ENCODE measurements at places on chromosomes 5 and 9. TPM values are rescaled to one million over a fixed set of nuclear protein-coding genes. Genes with fewer than 3 reads are reported as not detected.
A peak's percentile ranks its signal among the peaks of the same experiment; 100 is the strongest.

GRCh38 chr5:760363-761058 is 24.0 kb downstream of the ZDHHC11B start:
- H3K36me3 ChIP-seq = no peaks in the 10 kb centered on the region
- DNase-seq = no peak
- H3K27me3 ChIP-seq = no peaks in the 10 kb centered on the region
- H3K4me1 ChIP-seq = peaks cover 6% of the 10 kb centered on the region
- no peak overlapping the region for H3K27ac ChIP-seq
- H3K4me3 ChIP-seq = no peak overlapping the region

GRCh38 chr5:1435369-1435768 is 9.9 kb downstream of the SLC6A3 start:
- DNase-seq = no peak
- H3K27me3 ChIP-seq = no peaks in the 10 kb centered on the region
- no peaks in the 10 kb centered on the region for H3K4me1 ChIP-seq
- no peak overlapping the region for H3K4me3 ChIP-seq
- no peak overlapping the region for H3K27ac ChIP-seq

The ANKH gene
- 45.5 TPM for polyA plus RNA-seq

The SLC45A2 gene
- polyA plus RNA-seq = not detected

GRCh38 chr9:68710111-68710471 is 5.1 kb downstream of the PIP5K1B start:
- no peaks in the 10 kb centered on the region for H3K36me3 ChIP-seq
- no peak overlapping the region for H3K27ac ChIP-seq
- no peak overlapping the region for H3K4me3 ChIP-seq
- DNase-seq = no peak
- no peaks in the 10 kb centered on the region for H3K4me1 ChIP-seq
- H3K27me3 ChIP-seq = peaks cover 7% of the 10 kb centered on the region

GRCh38 chr5:34574936-34575467 is 81.1 kb upstream of the RAI14 start:
- H3K4me3 ChIP-seq = no peak overlapping the region
- no peaks in the 10 kb centered on the region for H3K36me3 ChIP-seq
- no peak overlapping the region for H3K27ac ChIP-seq

GRCh38 chr9:81113453-81114124 is 575.8 kb downstream of the TLE1 start:
- no peaks in the 10 kb centered on the region for H3K27me3 ChIP-seq
- no peaks in the 10 kb centered on the region for H3K4me1 ChIP-seq
- no peak for DNase-seq
- no peaks in the 10 kb centered on the region for H3K36me3 ChIP-seq
- H3K27ac ChIP-seq = no peak overlapping the region

DNA sequence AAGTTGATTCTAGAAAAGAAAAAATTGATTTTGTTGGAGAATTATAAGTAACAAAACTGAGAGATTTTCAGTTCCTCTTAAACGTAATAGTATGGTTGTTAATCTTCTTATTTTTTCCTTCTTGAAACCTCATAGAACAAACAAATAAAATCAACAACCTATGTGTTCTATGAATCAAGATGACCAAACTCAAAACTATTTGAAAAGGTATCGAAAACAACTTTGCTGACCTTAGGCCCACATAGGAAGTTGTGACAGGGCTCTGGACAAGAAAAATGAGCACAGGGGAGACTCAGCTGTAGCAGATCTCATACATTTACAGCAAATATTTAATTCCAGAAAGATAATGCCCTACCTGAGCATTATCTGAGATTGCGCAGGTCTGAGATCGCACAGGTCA is 169.4 kb upstream of the CCNH start:
- H3K4me1 ChIP-seq = no peaks in the 10 kb centered on the region
- H3K27ac ChIP-seq = no peak overlapping the region
- no peak for DNase-seq
- H3K36me3 ChIP-seq = no peaks in the 10 kb centered on the region
- H3K27me3 ChIP-seq = no peaks in the 10 kb centered on the region

The PHAX gene
- polyA plus RNA-seq = 80.5 TPM

The COL23A1 gene
- polyA plus RNA-seq = not detected

- no peaks in the 10 kb centered on the region for H3K36me3 ChIP-seq
These were observed 85.0 kb downstream of the PRRT1B start for GRCh38 chr9:131630205-131630831.

DNA sequence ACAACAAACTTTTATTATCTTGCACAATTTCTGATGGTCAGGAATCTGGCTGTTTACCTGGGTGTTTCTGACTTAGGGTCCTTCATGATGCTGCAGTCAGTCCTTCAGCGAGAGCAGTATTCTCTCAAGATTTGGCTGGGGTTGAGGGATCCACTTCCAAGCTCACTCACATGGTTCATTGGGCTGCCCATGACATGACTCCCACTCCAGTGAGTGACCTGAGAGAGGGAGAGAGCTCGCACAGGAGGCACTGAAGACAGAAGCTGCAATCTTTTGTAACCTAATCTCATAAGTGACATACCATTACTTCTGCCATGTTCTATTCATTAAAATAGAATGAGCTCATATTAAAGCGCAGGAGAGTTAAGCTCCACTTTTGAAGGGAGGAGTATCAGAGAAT is 212.6 kb downstream of the SPATA31D1 start:
- no peaks in the 10 kb centered on the region for H3K36me3 ChIP-seq
- no peak overlapping the region for H3K27ac ChIP-seq
- H3K4me3 ChIP-seq = no peak overlapping the region

The FSTL4 gene
- polyA plus RNA-seq = not detected

GRCh38 chr9:93354451-93354850 is 97.0 kb upstream of the FAM120A start:
- no peak overlapping the region for H3K27ac ChIP-seq
- DNase-seq = no peak
- no peaks in the 10 kb centered on the region for H3K4me1 ChIP-seq
- no peak overlapping the region for H3K4me3 ChIP-seq

DNA sequence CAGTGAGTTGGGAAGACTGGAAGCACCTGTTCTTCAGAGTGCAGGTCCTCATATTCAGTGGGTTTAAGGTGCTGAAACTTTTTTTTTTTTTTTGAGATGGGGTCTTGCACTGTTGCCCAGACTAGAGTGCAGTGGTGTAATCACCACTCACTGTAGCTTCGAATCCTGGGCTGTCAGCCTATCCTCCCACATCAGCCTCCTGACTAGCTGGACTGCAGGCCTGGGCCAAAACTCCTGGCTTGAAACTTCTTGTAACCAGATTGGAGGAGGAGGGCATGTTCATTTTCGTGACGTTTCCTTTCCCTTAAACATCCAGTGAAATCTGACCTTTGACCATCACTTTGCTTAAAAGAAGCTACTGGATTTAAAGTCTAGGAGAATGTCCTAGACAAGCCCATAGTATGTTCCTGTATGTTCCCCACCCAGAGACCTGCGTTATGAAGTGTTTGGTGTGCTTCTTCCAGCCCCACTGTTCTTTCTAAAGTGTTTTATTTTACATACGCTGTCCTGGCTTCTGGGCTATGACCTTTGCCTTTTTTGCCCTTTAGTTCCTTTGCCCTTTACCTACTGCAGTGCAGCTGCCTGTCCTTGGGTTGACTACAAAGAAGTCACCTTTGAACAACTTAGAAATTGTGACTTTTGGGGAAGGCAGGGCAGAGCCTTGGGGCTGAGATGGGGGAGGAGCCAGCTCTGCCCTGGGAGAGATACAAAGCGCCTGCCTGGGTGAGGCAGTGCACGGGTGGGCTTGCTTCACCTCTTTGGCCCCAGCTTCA is 18.4 kb downstream of the TENT4A start:
- H3K4me3 ChIP-seq = no peak overlapping the region
- H3K27ac ChIP-seq = no peak overlapping the region

The CNTNAP3 gene
- polyA plus RNA-seq = not detected

DNA sequence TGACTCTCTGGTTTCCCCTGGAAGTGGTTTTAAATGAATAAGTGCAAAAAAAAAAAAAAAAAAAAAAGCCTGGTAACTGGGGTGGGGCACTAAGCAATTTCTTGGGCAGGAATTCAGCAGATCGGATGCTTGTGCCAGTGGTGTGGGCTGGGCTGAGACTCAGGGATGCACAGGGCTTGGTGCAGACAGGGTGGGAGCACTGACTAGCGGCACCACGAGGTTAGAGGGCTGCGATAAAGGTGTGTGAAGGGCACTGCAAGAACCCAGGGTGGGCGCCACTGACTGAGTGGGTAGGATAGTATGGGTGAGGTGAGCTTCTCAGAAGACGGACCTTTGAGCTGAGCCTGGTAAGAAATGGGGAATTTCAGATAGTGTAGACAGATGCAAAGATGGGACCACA is 45.5 kb upstream of the CPLX2 start:
- no peaks in the 10 kb centered on the region for H3K36me3 ChIP-seq
- H3K4me1 ChIP-seq = no peaks in the 10 kb centered on the region
- no peak overlapping the region for H3K4me3 ChIP-seq
- no peak overlapping the region for H3K27ac ChIP-seq

- H3K4me1 ChIP-seq = peaks cover 65% of the 10 kb centered on the region
- H3K27ac ChIP-seq = peak overlapping the region; percentile 64
- peak overlapping the region; percentile 54 for H3K4me3 ChIP-seq
These were observed 11.1 kb downstream of the PRRC2B start for GRCh38 chr9:131404987-131405386.

- H3K4me3 ChIP-seq = no peak overlapping the region
- H3K27ac ChIP-seq = no peak overlapping the region
- no peaks in the 10 kb centered on the region for H3K27me3 ChIP-seq
- H3K36me3 ChIP-seq = no peaks in the 10 kb centered on the region
These were observed 475.6 kb upstream of the PTGER4 start for GRCh38 chr5:40204144-40204543.

DNA sequence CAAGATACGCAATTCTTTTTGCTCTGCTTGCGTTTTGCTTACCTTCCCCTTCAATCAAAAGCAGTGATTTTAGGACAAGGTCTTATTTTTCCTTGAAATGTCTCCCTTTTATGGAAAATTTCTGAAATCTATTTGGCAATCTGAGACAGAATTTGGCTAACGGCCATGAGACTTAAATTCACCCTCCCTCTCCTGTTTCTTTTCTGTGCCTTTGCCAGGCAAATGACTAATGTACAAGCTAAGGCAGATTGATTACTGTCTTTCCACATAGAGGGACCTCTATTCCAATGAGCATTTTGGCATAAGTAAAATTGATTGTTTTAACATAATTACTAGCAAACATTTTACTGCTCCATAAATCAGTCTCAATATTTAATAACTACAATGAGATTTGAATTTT is 31.7 kb downstream of the FAM81B start:
- no peak overlapping the region for H3K27ac ChIP-seq
- H3K36me3 ChIP-seq = no peaks in the 10 kb centered on the region
- no peak for DNase-seq
- H3K27me3 ChIP-seq = no peaks in the 10 kb centered on the region
- H3K4me3 ChIP-seq = no peak overlapping the region

The C5 gene
- 0.41 TPM for polyA plus RNA-seq

GRCh38 chr5:5419291-5420210 is 2.9 kb upstream of the ICE1 start:
- H3K27me3 ChIP-seq = no peaks in the 10 kb centered on the region
- peaks cover 22% of the 10 kb centered on the region for H3K4me1 ChIP-seq
- no peak for DNase-seq
- H3K4me3 ChIP-seq = no peak overlapping the region

The NUTM2G gene
- 0.12 TPM for polyA plus RNA-seq

- H3K4me1 ChIP-seq = no peaks in the 10 kb centered on the region
- no peaks in the 10 kb centered on the region for H3K36me3 ChIP-seq
- no peak overlapping the region for H3K4me3 ChIP-seq
- no peak overlapping the region for H3K27ac ChIP-seq
- H3K27me3 ChIP-seq = no peaks in the 10 kb centered on the region
These were observed 27.0 kb upstream of the IFNB1 start for GRCh38 chr9:21104787-21105186.

The RNF180 gene
- not detected for polyA plus RNA-seq

DNA sequence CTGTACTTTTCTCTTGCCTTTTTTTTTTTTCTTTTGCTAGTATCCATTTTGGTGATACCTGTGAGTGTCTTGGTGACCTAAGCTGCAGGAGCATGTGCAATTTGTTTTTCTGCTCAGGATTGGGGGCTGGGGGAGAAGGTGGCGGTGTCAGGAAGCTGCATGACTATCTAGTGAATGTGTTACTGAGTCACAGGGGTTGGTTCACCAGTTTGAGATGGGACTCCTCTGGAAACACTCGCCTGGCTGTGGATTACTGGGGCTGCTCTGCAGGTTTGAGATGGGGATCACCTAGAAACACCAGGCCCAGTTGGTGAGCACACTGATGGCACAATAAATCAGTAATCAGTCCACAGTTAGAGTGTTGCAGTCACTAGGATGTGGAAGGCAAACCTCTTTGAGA is 447.9 kb downstream of the SPATA31D1 start:
- DNase-seq = no peak
- no peaks in the 10 kb centered on the region for H3K27me3 ChIP-seq
- no peaks in the 10 kb centered on the region for H3K4me1 ChIP-seq
- H3K4me3 ChIP-seq = no peak overlapping the region
- H3K27ac ChIP-seq = no peak overlapping the region

- H3K36me3 ChIP-seq = no peaks in the 10 kb centered on the region
- DNase-seq = no peak
- H3K27ac ChIP-seq = no peak overlapping the region
- H3K4me1 ChIP-seq = no peaks in the 10 kb centered on the region
- no peak overlapping the region for H3K4me3 ChIP-seq
These were observed 87.3 kb upstream of the PPP1R2B start for GRCh38 chr5:156762771-156763170.

- no peaks in the 10 kb centered on the region for H3K4me1 ChIP-seq
- H3K27me3 ChIP-seq = no peaks in the 10 kb centered on the region
- no peak for DNase-seq
- H3K27ac ChIP-seq = no peak overlapping the region
- H3K36me3 ChIP-seq = no peaks in the 10 kb centered on the region
These were observed 90.8 kb downstream of the SUSD1 start for GRCh38 chr9:112084334-112084733.

The PNPLA7 gene
- polyA plus RNA-seq = 2.7 TPM

- H3K36me3 ChIP-seq = no peaks in the 10 kb centered on the region
- no peak overlapping the region for H3K4me3 ChIP-seq
- no peaks in the 10 kb centered on the region for H3K27me3 ChIP-seq
- no peak overlapping the region for H3K27ac ChIP-seq
These were observed 4.7 kb upstream of the PTGS1 start for GRCh38 chr9:122366074-122366660.

- no peak overlapping the region for H3K4me3 ChIP-seq
- no peak overlapping the region for H3K27ac ChIP-seq
- no peak for DNase-seq
- H3K4me1 ChIP-seq = no peaks in the 10 kb centered on the region
These were observed 316.2 kb downstream of the ARL15 start for GRCh38 chr5:53994148-53994547.

DNA sequence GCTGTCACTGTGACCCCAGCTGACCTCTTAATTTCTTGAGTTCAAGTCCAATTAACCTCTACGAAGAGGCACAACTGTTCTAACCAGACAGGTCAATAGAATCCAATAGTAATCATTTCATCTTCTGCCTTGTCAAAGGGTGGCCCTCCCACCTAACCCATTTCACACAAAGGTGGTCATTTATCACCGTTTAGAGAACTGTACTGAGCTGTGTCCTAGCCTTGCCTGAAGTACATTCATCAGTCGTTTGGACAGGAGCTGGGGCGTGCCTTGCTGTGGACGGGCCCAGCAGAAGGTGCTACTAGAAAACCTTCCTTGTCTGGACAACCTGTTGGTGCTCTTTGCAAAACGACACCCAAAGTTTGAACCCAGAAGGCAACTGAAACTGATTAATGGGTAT is 605.4 kb downstream of the ISL1 start:
- no peaks in the 10 kb centered on the region for H3K4me1 ChIP-seq
- no peaks in the 10 kb centered on the region for H3K27me3 ChIP-seq
- no peak overlapping the region for H3K4me3 ChIP-seq
- H3K36me3 ChIP-seq = no peaks in the 10 kb centered on the region
- DNase-seq = no peak
- H3K27ac ChIP-seq = no peak overlapping the region

GRCh38 chr5:68122439-68123328 is 92.9 kb upstream of the PIK3R1 start:
- H3K4me3 ChIP-seq = no peak overlapping the region
- peaks cover 11% of the 10 kb centered on the region for H3K4me1 ChIP-seq
- DNase-seq = peak; percentile 13
- H3K27ac ChIP-seq = no peak overlapping the region
- H3K27me3 ChIP-seq = no peaks in the 10 kb centered on the region

The PCDHGA10 gene
- 0.04 TPM for polyA plus RNA-seq

Measured in naive thymus-derived CD4-positive, alpha-beta T cell (primary cell).